ENCODE measurements at places on chromosomes 4 and X.
A peak's percentile ranks its signal among the peaks of the same experiment; 100 is the strongest.

- peak; percentile 38 for DNase-seq
These were observed 4.5 kb upstream of the GBA3 start for GRCh38 chr4:22688236-22688635.

GRCh38 chr4:2339458-2340271 is 77.8 kb upstream of the MXD4 start:
- DNase-seq = no peak

DNA sequence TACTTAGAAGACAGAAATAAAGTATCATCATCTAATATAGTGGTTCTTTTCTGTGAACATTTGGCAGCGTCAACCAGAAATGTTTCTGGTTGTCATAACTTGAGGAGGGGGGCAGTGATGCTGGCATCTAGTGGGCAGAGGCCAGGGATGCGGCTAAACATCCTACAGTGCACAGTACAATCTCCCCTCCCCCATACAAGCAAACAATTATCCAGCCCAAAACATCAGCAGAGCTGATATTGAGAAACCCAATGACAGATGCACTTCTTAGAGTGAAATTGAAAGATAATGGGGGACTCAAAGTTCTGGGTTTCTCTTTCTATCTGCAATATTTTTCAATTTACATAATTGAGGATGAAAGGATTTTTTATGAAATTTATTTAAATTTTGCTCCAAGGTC is 1.9 kb upstream of the EIF1AX start:
- no peak for DNase-seq

DNA sequence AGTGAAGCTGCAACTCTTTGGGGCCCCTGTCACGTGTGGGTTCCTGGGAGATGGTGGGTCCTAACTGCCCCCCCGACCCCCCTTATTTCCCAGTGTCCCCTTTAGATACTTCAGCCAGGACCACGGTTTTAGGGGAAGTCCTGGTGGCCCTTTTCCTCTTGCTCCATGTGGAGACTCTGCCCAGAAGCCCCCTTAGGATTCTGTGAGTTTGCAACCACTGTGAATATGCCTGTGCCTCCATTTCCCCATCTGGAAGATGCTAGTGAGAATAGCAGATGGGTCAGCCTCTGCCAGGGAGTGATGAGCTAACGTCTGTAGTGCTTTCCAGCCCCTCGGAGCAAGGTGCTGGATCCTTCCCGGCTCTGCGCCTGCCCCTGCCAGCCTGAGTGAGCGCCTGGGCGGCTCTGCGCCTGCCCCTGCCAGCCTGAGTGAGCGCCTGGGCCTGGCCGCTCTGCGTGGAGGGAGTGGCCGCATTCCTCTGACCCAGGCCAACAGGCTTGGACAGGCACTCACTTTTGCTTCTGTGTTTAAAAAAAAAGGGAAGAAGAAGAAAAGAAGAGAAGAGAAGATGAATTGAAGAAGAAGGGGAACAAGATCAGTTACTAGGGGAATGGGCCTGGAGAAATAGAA is 6.7 kb upstream of the CITED1 start:
- no peak for DNase-seq

DNA sequence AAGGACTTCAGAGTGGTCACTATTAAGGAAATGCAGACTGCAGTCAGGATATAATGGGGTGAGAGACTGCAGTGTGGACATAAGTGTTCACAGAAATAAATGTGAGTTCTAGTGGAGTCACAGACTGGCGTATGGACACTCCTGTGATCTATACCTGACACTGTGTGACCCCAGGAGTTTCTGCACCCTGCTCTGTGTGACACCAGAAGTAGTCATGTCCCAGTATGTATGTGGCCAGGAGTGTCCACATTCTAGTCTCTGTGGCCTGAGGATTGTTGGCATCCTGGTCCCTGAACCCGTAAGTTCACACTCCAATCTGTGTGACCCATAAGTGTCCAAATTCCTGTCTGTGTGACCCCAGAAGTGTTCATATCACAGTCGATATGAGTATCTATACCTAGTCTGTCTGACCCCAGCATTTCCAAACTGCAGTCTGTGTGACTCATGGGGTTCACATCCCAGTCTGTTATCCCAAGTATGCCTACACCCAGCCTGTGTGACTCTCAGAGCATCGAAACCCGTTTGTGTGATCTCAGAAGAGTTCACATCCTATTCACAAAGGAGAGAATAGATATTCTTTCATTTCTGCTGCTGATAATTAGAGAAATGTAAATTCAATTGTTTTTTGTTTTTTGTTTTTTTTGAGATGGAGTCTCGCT is 16.3 kb downstream of the WDR13 start:
- no peak for DNase-seq

GRCh38 chr4:1072830-1073446 is 40.4 kb downstream of the RNF212 start:
- DNase-seq = peak; percentile 11

DNA sequence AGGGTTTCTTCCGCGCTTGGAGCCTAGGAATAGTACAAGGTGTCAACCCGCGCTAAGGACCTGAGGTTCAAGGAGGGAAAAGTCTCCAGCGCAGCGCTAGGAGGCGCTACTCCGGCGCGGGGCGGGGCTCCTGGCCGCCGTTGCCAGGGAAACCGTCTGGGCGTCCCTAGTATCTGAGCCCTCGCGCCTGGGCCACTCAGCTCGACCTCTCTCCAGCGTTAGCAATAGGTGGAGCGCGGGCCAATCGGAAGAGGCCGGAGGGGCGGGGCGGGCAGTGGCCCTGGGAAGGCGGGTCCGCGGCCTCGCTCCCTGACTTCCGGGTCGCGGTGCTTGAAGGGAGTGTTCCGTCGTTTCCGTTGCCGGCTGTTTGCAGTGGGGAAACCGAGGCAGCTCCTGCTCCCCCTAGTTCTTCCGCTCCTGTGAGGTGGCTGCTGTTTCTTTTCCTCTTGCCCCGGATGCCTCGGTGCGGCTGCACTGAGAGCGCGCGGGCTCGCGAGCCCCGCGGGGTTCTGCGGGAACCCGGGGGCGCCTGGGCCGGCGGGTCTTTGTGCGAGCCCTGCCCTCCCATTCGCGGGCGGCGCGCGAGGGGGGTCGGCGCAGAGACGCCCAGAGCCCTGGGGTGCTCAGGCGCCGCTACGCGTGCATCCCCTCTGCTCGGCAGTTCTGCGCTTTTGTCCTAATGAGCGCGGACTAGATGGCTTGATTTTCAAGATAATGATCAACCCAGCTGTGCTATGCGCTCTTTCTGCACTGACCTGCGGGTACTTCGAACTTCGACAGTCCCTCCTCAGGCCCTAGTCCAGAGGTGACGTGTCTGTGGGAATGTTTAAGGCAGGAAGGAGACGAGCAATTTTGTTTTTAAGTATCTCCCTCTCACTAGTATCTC is at the start of gene ELMOD2:
ELMOD2 (plus strand) TSS at position 312 of the 886 bp plus-strand sequence. CDS start 1,261 bp downstream, outside the sequence.
- peak; percentile 92 for DNase-seq

GRCh38 chr4:42673082-42673425 is 16.1 kb upstream of the ATP8A1 start:
- no peak for DNase-seq

DNA sequence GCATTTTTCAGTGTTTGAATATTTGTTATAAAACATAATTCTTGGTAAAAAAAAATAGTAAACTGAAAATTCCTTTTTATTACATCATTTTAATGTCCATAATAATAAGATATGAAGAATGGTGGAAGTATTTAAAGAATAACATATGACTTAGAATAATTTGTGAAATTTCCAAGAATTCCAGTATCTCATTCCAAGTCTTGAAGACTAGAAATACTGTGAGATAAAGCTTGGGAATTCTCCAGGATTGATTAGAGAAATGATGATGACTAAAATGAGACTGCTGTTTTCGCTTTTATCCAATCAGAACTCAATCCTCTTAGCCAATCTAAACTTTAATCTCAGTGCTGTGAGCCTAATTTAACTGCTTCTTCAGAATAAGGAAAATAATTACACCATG is 184.2 kb upstream of the HCCS start:
- no peak for DNase-seq

All from HS-27A (cell line).